Stimulated activated CD8-positive, alpha-beta memory T cell treated with anti-CD3 and anti-CD28 coated beads, Interleukin-2, amount 100 ng/mL, for 48 hours (primary cell): ENCODE measurements at places on chromosomes 6 and 20.

- DNase-seq: no peak
Observed at GRCh38 chr20:6044115-6044514, 9.7 kb downstream of the LRRN4 start.

DNA sequence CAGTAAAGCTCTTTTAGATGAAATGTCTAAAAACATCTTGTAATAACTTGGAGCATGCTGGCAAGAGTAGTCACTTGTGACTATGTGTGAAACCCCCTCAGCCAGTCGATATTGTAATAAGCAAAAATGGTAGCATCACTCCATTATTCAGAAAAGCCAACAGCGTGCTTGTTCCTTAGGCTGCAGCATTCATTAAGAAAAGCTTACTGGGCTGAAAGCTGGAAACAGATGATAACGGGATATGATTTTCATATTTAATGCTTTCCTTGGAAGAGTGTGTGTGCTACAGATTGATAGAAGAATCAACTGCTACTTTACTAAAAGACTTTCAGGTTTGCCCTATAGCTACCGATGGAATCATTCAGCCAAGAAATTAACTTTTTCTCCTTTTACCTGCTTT lies 20.3 kb downstream of the KIZ start:
- no peak for DNase-seq

DNA sequence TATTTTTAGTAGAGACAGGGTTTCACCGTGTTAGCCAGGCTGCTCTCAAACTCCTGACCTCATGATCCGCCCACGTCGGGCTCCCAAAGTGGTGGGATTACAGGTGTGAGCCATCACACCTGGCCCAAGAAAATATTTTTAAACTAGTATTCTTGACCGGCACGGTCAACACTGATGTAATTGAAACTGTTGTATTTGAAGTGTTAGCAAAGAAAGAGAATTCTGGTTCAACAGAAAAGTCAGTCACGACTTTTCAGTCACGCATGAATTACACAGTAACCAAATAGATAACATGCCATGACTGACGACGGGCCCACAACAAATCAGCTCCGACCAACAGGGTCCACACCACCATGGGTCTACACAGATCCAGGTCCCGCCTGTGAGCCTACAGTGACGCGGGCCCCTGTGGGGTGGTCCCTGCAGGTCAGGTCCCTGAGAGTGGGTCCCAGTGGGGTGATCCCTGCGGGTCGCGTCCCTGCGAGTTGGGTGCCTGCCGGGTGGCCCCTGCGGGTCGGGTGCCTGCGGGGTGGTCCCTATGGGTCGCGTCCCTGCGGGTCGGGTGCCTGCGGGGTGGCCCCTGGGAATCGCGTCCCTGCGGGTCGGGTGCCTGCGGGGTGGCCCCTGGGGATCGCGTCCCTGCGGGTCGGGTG lies 1.0 kb downstream of the GMEB2 start:
- no peak for DNase-seq

DNA sequence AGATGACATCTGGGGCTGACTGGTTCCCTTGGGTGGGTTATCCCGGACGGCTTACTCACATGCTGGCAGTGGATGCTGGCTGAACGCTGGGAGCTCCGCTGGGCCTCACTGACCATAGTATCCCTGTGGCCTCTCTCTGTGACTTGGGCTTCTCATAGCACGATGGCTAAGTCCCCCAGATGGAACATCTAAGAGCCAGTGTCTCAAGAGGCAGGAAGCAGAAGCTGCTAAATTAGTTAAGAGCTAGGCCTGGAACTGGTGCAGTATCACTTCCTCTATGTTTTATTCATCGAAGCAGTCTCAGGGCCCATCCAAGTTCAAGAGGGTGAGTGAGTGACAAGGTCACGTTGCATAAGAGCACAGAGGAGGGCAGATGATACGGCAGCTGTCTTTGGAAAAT lies 116.5 kb upstream of the LAMP5 start:
- DNase-seq: no peak
